ENCODE measurements at places on chromosomes 3 and 15.

GRCh38 chr3:24139463-24140412, 194.7 kb downstream of the NR1D2 start:
- no peak for DNase-seq

GRCh38 chr3:55524565-55525244, 37.6 kb upstream of the WNT5A start:
- DNase-seq: no peak

DNA sequence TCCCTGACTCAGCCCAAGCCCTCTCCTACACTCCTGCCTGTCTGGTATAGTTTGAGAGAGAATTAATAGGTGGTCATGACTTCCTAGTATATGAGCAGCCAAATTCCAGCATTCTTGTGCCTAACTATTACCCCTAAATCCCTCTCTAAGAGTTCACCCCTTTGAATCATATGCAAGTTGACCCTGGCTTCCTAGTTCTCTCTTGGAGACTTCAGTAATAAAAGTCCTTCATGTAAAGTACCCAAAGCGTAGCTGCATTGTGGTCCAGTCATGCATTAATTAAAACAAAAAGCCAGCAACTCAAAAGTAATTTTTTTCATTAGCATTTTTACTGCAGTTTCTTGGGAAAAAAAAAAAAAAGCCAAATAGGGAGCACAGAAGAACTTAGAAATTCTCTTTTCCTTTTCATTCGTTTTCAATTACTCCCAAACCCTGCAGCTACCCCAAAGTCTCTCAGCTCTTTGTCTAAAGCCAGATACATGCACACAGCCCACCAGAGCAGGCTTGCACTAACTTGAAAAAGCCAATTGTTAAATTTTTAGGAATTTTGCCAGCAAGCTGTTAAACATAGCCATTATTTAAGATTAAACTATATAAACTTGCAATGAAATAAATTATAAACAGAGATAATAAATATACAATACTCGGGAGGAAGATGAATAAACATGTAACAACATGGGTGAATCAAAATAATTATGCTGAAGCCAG, 50.1 kb upstream of the STT3B start:
- DNase-seq: no peak

- peak; percentile 6 for DNase-seq
Observed at GRCh38 chr15:46786590-46787285, 930.6 kb upstream of the SEMA6D start.

DNA sequence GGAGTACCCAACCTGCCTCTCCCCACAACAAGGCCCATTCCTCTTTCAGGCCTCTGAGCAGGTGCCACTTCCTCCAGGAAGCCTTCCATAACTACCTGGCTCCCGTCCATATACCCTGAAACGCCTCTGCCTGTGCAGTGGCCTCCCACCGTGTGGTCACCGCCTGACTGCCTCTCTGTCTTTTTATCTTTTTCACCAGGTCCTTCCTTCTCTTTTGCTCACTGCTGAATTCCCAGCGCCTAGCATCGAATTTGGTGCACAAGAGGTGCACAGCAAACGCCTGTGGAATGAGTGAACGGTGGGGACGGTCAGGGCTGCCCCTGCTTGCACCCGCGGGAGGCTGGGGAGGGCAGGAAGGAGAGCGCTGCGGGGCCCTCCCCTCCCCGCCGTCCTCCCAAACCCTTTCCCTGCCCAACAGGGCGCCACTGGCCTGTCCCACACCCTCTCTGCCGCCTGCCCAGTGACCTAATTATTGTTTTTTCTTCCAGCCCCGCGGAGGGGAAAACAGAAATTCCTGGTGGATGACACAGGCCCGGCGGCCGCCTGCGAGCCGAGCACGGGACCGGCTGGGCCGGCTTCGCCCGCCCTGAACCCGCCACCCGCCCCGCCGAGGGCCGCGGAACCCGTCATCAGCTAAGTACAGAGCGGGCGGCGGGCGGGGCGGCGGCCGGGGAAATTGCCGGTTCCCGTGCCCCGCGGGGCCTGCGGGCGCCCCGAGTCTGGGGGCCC, 140.1 kb downstream of the SMAD6 start:
- DNase-seq: peak; percentile 67

DNA sequence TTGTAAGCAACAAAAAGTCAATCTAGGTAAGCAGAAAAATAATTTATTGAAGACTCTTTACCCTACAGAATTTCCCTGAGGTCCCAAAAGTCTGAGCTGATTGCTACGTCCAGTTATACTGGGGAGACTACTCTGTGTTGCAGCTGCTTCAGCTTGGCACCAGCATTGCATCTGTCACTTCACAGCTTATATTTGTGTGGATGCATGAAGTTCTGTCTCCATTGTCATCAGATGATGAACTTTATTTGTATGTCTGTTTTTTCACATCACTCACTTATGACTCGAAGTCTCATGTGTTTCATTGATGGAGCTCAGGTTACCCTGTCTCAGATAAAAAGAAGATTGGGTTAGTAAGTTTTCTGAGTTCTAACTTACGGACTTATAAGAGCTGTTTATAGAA, 75.3 kb upstream of the LRRFIP2 start:
- DNase-seq: no peak

- peak; percentile 65 for DNase-seq
Observed at GRCh38 chr3:111956995-111957734, 21.7 kb upstream of the ABHD10 start.

- DNase-seq: no peak
Observed at GRCh38 chr15:38050529-38051448, 116.3 kb downstream of the TMCO5A start.

GRCh38 chr15:78209646-78210348, 24.6 kb downstream of the ACSBG1 start:
- DNase-seq: no peak

DNA sequence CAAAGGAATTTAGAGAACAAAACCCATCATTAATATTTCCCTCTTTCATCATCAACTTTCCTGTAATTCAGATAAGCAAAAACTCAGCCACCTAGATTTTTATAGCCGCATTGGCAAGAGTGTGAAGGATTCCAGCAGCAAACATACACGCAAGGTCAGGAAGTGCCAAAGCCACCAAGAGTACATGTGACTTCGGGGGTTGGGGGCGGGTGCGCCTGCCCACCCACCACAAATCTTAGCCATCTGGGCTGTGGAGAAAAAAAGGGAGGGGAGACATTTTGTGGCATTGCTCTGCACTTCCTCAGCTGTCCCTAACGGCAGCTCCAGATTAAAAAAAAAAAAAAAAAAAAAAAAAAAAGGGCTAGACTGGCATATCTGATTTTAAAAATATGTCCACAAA, 148.4 kb downstream of the TNIK start:
- no peak for DNase-seq

GRCh38 chr15:30940359-30940758, 36.6 kb downstream of the FAN1 start:
- no peak for DNase-seq

- peak; percentile 5 for DNase-seq
Observed at GRCh38 chr3:35654476-35654875, 15.2 kb downstream of the ARPP21 start.

DNA sequence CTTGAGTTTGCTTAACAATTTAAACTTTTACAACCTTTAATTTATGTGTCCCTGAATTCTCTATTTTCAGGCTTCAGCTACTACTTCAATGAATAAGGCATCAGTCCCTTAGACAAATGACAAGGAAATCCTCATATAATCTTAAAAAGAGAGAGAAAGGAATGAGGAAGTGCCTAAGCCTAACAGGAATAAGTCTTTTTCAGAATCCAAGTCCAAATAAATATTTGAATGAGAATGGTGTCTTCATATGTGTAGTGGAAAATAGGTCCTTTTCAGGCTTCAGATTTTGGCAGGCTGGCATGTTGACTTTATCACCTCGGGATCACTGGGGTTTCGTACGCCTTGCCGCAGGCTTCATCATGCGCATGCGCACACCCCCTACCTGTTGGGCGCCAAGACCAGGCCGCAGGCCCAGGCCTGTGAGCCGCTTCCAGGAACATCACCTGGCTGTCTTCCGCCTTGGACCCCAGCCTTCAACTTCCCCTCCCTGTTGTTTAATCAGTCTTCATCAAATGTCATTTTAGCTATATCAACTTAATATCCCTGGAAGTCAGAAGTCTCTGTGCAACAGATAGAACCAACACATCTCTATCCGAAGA, 334.5 kb downstream of the SOX2 start:
- DNase-seq: peak; percentile 11

DNA sequence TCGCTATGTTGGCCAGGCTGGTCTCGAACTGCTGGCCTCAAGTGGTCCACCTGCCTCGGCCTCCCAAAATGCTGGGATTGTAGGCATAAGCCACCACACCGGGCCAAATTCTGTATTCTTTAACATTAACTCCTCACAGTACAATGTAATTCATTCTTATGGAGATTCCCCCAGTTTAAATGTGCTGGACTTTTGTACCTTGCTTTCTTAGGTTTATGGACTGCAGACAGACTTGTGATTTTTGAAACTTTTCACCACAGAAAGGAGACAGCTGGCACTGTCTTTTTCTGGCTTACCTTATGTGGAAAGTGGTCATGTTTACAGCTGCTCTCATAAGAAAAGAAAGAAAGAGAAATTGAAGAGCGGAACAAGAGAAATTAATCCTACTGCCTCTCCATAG, 103.8 kb downstream of the IQCH start:
- DNase-seq: no peak

DNA sequence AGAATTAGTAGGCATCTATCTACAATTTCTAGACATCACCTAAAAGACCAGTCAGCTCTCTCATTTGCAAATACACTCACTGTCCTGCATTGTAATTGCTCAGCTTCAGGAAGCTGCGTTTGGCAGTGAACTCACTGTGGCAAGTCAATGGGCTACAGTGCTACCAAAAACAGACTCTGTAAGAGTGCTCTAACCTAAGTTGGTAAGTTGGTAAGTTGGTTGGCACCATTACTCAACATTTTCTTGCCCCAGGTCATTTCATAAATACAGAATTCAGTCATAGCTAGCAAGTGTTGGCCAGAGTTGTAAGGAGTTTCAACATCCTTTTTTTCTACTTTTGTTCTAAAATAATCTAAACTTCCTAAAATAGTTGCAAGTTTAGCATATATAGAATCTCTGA, 466.3 kb downstream of the NAALADL2 start:
- no peak for DNase-seq

DNA sequence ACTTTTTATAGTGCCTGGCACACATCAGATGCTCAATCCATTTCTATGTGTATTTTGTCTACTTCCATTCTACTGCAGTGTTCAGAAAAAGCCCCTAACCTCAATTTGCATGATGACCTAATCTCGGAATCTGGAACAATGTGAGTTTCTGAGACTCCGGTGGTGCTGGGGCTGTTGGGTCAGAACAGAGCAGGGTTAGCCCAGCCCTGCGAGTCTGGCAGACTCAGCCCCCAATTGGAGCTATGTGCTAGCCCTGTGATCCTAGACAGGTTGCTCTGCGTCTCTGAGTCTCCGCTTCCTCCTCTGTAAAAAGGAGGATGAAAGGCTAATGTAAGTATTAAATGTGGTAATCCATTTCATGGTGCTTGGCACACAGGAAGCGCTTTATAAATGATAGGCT, 95.0 kb upstream of the ICE2 start:
- DNase-seq: no peak

GRCh38 chr3:115712871-115713270, 89.6 kb downstream of the GAP43 start:
- DNase-seq: no peak

DNA sequence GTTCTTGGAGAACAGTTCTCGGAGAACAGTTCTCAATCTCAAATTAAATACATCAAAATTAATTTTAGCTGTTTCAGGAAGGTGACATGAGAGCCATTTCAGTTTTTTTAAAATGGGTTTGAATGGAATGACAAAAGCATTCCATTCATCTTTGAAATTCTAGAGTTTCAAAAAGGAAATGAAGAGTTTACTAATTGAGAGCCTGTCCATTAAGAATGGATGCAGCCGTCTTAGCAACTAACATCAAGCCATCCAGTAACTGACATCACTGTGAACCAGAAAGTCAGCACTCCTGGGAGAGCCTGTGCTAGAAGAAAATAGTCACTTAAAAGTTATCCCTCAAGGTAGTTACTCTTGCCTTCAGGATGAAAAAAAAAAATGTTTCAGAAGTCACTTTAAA, 47.0 kb upstream of the FSTL1 start:
- DNase-seq: peak; percentile 53
